ENCODE measurements at places on chromosomes 13 and 19.

DNA sequence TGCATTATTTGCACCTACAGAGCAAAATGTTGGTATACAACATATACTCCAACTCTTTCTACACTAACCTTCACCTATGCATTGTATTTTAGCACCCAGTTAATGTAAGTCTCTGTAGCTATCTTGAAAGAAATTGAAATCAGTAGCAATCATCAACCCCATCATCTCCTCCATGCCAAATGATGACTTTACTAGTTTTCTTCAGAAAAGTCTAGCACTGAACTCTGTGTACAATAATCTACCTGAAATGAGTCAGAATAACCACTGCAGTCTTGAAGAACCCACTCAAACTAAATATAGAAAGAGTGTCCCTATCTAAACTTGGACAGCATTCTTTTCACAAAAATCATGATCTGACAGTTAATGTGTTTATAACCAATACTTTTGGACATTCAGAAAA is 9.8 kb downstream of the IRS2 start:
- DNase-seq, result no peak

DNA sequence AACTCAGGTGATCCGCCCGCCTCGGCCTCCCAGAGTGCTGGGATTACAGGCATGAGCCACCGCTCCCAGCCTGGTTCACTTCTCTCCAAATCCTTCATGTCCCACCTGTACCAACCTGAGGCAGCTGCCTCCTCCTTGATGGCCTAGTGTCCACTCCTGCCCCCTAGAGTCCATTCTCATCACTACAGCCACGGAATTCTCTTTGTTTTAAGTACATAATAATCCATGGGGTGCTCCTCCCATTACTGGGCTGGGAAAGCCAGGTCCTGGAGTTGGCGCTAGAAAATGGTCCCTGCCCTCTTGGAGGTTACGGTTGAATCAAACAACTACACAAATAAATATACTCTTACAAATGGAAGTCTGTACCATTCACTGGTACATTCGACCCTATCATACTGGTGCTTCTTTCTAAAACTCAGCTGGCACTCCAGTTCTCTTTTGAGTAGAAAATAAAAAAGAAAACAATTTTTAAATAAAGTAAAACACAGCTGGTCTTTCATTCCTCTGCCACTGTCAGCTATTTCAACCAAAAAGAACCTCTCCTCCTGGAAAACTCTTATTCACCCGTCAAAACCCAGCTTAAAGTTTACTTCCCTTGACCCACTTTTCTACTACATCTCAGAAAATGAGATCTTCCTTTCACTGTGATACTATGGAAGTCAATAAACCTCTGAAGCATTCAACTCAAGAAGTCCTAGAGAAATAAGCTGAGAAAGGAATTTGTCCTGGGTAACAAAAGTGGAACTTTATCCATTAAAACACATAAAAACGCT is 22.4 kb upstream of the ARHGEF18 start:
- DNase-seq, result peak; percentile 35

GRCh38 chr13:47454986-47455385 is 546.1 kb downstream of the SUCLA2 start:
- DNase-seq, result no peak

DNA sequence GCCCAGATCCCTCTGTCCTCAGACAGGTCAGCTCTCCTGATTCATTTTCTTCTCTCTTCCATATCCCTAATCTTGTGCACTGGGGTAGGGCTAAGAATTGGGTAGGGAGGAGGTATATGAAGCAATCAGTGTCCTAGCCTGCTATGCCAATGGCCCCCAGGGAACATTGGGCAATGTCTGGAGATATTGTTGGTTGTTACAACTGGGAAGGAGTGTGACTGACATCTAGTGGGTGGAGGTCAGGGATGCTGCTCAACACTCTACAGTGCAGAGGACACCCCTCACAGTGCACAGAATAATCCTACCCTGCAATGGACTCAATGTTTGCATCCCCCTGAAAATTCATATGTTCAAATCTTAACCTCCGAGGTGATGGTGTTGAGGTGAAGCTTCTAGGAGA is 57.5 kb downstream of the CPAMD8 start:
- no peak for DNase-seq

GRCh38 chr19:48424694-48425219 is 21.0 kb upstream of the GRWD1 start:
- peak; percentile 60 for DNase-seq

GRCh38 chr13:51549593-51549992 is 34.7 kb upstream of the WDFY2 start:
- no peak for DNase-seq

GRCh38 chr19:27745978-27746542 is 1466.9 kb downstream of the UQCRFS1 start:
- DNase-seq, result no peak

- peak; percentile 78 for DNase-seq
Observed at GRCh38 chr19:7928741-7929701, 3.1 kb upstream of the CTXN1 start.

- no peak for DNase-seq
Observed at GRCh38 chr13:85148009-85148408, 651.2 kb downstream of the SLITRK6 start.

DNA sequence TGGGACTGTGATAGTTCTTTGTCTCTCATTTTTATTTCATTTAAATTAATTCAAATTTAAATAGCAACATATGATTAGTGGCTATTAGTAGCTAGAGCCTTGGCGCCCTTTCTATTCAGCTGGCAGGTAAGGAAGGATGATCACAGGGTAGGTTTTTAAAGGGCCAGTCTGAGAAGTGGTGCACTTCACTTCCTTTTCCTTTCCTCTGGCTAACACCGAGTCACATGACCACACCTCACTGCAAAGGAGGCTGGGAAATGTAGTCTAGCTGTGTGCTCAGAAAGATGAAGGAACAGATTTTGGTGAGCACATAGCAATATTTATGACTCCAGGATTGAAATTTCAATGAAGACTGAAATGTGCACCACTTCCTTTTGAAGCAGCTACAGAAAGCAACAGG is 128.7 kb downstream of the TSHZ3 start:
- no peak for DNase-seq

DNA sequence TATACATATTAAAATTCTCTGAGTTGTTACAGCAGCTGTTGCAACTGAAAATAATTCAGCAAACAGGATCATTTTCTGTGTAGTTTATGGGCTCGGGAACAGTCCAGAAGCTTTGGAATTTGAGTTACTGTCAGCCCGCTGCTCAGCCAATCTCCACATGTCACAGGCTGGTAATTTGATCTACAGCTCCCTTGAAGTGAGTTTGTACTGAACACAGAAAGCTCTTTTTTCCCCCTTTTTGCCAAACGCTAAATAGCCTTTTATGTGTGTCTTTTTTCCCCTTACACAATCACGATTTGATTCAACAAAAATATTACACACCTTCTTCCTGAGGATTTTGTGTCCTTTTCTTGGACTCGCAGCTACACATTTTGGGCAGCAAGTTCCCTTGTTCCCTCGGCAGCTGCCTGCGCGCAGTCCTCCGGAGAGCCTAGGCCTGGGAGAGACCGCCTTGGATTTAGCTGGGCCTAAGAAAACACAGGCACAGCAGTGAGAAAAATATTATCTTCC is 371.4 kb downstream of the KCNRG start:
- no peak for DNase-seq

GRCh38 chr19:48418317-48419064 is 25.0 kb downstream of the GRIN2D start:
- no peak for DNase-seq

- no peak for DNase-seq
Observed at GRCh38 chr13:77563111-77563510, 27.6 kb downstream of the SCEL start.

- no peak for DNase-seq
Observed at GRCh38 chr19:18648973-18649315, 12.1 kb downstream of the KLHL26 start.

DNA sequence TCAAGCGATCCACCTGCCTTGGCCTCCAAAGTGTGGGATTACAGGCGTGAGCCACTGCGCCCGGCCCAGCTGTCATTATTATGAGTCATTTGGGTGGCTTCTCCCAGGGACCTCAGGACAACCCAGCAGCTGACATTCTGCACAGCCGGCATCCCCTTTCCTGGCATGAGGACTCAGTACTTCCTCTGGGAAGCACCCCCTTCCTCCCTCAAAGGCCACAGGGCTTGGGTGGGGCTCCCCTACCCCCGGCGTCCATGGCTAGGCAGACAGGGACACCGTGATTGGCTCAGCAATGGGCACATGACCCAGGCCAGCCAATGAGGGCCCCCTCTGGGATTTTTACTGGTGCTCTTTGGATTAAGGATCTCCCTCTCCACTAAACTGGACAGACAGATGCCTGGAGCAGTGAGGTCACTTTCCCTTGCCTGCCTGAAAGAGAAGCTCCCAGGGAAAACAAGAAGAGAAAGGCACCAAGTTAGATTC is 6.0 kb downstream of the KANK2 start:
- no peak for DNase-seq

DNA sequence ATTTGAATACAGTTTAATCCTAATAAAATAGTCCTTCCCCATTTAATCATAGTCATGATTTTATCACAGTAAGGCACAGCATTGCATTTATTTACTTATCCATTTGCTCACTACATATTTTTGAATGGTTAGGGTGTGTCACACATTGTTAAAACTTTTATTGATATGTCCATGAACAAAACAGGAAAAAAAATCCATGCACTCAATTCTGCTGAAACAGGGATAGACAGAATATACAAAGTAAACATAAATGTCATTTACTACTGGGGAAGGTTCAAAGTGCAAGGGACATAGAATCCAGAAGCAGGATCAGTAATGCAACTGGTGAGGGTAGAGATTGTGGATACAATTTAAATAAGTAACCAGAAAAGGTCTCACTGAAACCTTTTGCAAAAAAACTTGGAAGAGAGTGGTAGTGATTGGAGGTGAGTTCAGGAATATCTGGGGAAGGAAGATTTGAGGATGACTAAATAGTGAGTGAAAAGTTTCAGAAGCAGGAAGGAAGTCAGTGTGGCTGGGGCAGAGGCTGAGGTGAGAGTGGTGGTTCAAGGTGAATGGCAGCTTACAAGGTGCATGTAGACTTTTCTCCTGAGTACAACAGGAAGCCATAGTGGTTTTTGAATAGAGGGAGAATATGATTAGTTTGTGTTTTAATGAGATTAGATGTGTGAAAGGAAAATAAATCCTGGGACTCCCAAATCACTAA is 387.2 kb upstream of the ATXN8OS start:
- no peak for DNase-seq

DNA sequence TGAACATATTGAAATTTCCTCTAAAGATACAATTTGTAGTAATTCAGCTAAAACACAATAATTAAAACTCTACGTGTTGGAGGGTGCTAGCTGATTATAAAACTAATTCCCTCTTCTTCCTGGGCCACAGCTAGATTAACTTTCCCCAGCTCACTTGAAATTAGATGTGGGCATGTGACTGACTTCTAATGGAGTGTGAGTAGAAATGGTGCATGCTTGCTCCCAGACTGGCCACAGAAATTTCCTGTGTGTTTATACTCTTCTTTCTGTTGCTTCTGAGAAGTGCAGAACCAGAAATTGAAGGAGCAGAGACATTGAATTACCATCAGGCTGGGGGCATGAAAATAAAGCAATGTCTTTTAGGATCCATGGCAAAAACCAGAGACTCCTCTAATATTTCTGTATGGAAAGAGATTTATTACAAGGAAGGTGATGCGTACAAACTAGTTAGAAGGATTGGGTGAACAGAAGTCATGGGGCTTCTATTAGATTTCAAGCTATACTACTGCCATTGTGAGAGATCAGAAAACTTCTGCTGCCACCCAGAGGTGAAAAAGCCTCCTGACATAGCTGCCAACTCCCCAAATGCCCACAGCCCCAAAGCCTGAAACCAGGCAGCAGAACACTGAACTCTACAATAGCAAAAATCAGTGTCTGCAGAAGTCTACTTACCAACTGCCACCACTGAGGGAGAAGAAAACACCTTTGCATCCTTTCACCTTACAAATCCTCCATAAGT is 379.2 kb upstream of the MIR17HG start:
- DNase-seq, result peak; percentile 4

DNA sequence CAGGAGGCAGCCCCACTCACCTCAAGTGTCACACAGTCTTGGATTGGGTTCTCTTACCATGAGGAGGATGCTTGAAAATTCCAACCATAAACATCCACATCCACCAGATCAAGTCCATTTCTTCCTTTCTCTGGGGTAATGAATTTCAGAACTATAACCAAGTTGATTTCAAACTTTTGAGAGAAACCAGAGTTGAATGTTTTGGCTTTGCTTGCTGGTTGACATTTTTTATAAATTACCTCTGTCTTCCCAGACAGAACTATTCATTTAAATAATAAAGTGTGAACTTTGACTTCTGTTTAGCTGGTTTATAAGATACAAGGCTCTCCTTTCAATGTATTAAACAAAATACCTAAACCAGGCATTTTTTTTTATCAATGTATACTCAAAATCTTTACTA is 550.7 kb downstream of the KCTD12 start:
- no peak for DNase-seq

- DNase-seq, result no peak
Observed at GRCh38 chr13:84126671-84127171, 244.4 kb upstream of the SLITRK1 start.

- no peak for DNase-seq
Observed at GRCh38 chr13:80716610-80717081, 375.7 kb upstream of the SPRY2 start.

- DNase-seq, result no peak
Observed at GRCh38 chr19:51903192-51903591, 1.6 kb downstream of the ZNF649 start.

DNA sequence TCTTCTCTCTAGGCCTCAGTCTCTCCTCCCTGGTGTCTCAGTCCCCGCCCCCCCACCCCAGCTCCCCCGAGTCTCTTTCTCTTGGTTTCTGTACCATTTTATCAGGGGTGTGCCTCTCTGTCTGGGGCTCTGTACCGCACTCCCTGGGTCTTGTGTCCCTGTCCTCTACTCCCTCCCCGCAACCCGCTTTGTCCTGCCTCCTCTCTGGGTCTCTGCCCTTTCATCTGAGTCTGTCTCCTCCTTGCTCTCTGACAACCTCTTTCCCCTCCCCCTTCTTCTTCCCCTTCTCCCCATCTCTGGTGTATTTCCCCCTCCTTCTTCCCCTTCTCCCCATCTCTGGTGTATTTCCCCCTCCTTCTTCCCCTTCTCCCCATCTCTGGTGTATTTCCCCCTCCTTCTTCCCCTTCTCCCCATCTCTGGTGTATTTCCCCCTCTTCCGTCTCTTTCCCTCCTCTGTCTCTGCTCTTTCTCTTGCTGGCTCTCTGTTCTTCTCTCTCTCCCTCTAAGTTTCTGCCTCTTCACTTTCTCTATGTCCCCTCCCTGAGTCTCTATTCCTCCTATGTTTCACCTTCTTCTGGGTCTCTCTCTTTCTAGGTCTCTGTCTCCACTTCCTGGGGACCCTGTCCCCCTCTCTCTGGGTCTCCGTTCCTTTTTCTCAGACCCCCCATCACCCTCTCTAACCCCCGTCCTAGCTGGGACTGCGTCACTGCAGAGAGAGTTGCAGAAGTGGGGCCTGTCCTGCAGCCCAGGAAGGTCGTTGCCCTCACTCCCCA is 2.2 kb upstream of the KCNC3 start:
- DNase-seq, result peak; percentile 35

DNA sequence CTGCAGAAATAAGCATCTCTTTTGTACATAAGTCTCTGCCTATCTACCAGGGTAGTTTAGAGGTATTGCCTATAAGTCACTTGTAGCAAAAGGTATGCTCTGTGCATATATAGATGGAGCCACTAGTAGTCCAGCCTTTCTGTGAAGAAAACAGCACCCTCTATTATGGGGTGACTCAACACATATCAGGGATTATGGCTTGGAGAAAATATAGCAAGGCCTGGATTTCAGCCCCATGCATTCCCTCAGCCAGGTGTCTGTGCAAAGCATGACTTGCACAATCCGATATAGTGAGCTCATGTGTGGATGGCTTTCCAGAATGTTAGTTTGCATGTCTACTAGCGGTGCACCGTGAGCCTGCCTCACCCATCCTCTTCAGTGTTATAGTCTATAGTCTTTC is 13.4 kb upstream of the NALCN start:
- DNase-seq, result no peak
